NCI-H1930 (cell line): ENCODE measurements at places on chromosomes 7 and 10.

GRCh38 chr7:150979713-150980390 lies 1.7 kb upstream of the KCNH2 start:
- DNase-seq: no peak

- DNase-seq: no peak
Observed at GRCh38 chr10:114668375-114669080, 10.5 kb upstream of the ABLIM1 start.

- DNase-seq: no peak
Observed at GRCh38 chr7:1349351-1349761, 109.9 kb downstream of the MICALL2 start.

DNA sequence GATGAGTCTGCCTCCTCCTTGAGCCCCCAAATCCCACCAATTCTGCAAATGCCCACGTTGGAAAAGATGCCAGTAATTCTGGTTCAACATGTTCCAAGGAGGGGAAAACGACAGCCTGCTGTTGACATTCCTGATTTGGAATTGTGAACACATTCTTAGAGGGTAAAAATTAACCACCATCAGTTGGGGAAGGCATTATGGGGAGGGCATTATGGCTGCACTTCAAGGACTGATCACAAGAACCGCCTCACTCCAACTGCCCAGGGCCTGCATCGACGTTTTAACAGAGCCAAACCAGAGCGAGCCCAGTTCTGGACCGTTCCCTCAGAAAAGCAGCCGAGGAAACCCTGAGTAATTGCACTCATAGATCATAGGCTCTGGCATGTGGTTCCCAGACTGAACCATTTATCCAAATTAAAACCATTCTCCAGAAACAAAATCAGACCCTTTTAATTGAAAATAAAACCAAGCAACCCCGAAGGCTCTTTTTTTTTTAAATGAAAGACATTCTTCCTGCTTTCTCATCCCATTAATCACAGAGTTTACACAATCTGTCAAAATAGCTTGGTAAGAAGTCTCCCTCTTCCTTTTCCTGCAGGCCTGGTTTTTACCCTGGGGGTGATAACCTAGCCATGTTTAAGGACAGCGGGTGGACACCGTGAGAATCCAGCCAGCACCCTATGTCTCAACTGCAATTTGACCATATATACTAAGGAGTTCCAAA lies 8.0 kb downstream of the TNS3 start:
- DNase-seq: no peak

GRCh38 chr10:6757158-6757557 lies 177.1 kb upstream of the PRKCQ start:
- no peak for DNase-seq

DNA sequence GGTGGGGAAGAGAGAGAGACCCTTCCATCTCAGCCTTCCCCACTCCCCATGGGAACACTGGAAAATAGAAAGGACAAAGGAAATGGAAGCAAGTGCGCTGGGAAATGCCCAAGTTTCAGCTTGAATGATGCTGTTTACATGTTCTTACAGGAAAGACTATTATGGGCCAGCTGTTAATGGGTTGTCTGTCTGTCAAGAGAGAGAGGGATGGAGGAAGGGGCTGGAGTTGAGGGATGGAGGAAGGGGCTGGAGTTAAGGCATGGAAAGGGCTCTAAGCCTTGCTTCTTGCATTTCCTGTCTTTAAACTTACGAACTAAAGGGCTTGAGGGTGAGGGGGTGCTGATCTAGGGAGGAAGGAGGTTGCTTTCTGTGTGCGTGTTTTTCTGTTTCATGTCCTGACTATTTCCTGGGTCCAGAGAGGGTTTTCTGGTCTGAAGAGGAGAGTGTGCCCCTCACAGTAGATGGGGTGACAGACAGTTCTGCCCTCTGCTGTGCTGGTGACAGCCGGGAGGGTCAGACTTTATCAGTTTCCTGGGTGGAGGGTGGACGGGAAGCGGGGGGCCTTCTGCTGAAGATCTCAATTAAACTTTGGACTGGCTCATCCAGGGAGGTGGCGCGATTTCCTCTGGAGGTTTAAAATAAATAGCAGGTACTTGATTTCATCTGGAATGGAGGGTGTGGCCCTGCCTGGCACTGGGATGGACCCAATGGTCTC lies 30.5 kb downstream of the GRK5 start:
- no peak for DNase-seq

GRCh38 chr10:6926971-6927370 lies 346.9 kb upstream of the PRKCQ start:
- no peak for DNase-seq

DNA sequence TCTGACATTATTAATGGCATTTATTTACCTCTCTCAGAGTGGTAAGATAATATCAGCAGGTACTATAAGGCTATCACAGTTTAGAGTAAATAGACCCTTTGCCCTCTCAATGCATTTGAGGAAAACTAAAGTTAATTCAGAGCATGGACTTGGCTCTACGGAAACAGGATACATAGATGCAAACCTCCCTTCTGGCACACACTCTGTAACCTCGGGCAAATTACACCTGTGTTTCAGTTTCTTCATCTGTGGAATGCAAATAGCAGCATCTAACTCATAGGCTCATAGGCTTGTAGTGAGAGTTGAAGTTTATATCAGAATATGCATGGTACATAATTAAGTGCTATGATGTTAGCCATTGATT lies 5.6 kb downstream of the RAPGEF5 start:
- DNase-seq: no peak

- DNase-seq: no peak
Observed at GRCh38 chr7:50491209-50491608, 41.1 kb upstream of the FIGNL1 start.

- no peak for DNase-seq
Observed at GRCh38 chr10:122140941-122141623, 130.0 kb upstream of the BTBD16 start.

GRCh38 chr7:156060925-156061324 lies 248.7 kb upstream of the SHH start:
- no peak for DNase-seq

DNA sequence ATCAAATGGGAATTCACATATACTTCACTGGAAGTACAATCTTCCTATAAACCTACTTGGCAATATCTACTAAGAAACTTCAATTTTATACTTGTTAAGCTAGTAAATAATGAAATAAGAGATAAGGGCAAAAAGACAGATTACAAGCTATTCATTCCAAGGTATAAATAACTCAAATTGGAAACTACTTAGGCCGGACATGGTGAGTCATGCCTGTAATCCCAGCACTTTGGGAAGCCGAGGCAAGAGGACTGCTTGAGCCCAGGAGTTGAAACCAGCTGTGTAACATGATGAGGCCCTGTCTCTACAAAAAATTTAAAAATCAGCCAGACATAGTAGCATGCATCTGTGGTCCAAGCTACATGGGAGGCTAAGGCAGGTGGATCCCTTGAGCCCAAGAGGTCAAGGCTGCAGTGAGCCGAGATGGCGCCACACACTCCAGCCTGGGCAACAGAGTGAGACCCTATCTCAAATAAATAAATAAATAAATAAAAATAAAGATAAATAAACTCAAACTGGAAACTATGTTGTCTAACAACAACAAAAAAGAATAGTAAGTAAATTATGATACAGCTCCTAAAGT lies 37.6 kb downstream of the ARHGAP21 start:
- no peak for DNase-seq

DNA sequence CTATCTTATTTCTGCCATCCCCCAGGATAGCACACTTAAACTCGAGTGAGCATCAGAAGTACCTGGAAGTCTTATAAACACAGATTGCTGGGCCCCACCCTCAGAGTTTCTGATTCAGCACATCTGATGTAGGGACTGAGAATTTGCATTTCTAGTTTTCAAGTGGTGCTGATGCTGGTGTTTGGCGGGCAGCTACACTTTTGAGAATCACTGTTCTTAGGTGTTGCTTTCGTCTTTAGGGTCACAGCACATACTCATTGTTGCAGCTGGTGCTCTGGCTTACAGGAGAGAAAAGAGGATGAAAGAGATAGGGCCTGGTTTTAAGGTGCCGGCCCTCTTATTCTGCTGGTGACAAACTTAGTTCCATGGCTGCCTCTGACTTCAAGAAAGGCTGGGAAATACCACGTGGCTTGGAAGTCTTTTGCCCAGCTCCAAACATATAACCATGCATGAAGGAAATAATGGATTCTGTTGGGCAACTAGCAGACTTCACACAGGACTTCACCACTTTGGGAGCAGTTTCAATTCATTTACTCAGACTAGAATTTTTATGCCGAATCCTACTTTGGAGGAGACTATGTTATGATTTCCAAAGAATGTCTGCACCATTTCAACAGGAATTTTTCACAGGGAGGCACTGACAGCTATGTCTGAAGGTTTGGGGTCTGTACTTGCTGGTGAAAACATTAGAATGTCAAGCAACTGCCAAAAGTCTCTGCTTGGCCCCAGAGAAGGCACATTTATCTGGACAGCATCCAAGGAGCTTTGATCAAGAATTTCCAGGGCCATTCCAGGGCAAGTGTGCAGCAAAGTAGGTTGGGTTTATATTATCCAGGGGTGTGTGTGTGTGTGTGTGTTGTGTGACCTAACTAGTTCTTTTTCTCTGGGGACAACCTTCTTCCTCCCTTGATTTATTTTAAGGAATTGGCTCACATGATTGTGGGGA lies 6.9 kb upstream of the MINDY4 start:
- DNase-seq: no peak

DNA sequence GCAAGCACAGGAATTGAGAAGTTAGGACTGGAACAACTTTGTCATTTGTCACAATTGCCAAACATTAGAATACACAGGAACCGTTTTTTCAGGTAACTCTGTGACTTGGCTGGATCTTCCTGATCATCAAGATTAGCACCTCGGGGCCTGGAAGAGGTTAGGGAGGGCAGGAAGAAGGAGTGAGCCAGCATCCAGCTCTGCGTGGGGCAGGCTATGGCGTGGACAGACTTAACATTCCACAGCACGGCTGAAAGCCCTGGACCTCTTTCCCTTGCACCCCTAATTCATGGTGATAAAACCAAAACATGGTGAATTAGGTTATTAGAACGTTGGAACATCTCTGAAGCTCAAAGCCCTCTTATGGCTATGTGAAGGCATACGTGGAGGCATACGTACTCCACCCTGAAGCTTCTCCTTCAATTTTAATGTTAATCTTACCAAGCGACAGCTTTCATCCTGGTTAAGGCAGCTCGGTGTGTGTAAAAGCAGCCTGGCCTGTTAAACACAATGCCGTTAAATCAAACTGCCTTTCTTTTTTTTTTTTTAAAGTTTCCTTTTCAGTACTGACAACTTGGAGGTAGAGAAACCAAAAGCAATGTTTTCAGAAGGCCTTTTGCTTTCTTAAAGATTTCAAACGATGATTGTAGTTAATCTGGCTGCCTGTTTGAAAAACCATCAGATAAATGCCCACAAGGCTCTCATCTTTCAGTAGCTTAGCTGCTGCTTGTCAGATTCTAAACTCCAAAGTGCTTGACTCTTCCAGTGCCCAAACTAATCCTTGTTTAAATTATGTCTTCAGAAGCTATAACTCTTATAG lies 4.5 kb downstream of the GRK5 start:
- DNase-seq: no peak

- no peak for DNase-seq
Observed at GRCh38 chr10:70500812-70501301, 22.3 kb downstream of the PALD1 start.

GRCh38 chr7:21417647-21418046 lies 10.2 kb upstream of the SP4 start:
- no peak for DNase-seq

DNA sequence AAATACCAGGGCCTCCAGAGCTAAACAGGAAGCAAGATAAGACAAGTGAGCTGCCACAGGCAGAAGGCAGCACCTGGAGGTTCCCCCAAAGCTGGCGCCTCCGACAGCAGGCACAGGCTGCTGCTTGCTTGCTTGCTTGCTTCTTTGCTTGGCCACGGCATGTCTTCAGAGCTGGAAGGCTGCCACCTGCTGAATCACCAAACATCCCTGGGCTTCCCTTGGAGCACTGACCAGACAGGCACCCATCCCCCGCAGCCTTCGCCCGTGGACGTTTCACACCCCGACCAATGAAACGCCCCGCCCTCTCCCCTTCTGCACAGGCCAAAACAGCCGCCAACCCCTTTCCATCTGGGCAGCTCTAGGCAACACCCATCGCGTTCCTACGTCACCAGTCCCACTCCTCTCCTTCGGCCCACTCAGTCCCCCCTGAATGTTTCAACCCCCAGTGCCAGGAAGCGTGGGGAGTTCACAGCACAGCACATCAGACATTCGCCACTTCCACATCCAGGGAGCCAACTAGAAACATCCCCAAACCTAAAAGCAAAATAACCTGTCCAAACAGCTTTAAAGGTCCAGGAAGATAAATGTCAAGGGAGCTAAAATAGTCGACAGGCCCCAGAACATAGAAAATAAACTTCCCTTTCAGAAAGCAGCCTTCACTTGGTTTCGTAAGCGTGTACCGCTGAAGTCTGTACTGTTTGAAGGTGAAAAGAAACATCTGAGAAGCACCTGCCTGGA lies 1.6 kb downstream of the SGMS1 start:
- no peak for DNase-seq

DNA sequence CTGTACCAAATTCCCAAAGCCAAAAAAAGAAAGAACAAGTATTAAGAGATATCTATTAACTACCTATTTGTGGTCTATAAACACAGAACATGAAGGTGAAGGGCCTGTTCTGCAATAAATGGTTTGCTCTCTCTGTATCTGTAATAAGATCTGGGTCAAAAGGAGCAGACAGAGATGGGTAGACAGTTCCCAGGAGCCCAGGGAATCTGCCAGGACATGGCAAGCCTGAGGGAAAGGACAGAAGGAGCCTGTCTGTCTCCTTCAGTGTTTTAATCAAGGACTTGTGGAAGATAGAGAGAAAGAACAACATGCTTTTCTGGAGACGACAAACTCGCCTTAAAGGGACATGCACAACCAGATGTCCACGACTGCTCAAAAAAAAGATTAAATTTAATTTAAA lies 165.7 kb downstream of the ELMO1 start:
- DNase-seq: no peak

DNA sequence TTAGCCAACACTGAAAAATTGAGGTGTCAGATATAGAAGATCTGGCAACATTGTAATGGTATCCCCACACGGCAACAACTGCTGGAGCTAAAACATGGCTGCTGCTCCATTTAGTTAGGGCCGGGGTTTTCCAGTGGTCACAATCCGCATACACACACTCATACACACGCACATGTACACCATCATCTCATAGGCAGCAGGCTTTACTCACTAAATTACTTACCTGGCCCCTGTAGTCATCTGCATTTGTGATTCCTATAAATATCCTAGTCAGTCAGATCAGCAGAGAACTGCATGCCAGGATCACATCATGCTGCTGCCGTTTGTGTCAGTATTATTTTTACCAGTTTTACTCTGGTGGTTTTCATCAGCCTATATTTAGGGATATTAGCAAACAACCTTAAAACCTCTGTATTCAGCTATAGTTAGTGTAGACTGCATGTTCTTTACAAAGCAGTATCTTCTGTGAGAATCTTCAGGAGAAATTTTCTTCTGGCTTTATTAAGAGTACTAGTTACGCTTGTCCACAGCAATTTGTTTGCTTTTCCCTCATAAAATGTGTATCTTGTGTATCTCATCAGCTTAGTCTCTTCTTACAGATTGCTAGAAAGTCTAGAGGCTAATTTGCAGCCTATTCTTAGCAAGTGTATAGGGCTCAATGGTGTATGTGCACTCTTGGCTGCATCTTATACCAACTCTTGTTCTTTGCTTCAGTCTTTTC lies 38.3 kb upstream of the PTPN12 start:
- DNase-seq: peak; percentile 14

- DNase-seq: no peak
Observed at GRCh38 chr10:123429706-123430221, 236.4 kb upstream of the GPR26 start.

GRCh38 chr10:103661198-103661950 lies 167.9 kb downstream of the NEURL1 start:
- no peak for DNase-seq
